AML-193 (cell line): ENCODE measurements at places on chromosomes 1 and 21.
A peak's percentile ranks its signal among the peaks of the same experiment; 100 is the strongest.

- no peak for DNase-seq
Observed at GRCh38 chr1:234433563-234434285, 45.3 kb downstream of the TARBP1 start.

DNA sequence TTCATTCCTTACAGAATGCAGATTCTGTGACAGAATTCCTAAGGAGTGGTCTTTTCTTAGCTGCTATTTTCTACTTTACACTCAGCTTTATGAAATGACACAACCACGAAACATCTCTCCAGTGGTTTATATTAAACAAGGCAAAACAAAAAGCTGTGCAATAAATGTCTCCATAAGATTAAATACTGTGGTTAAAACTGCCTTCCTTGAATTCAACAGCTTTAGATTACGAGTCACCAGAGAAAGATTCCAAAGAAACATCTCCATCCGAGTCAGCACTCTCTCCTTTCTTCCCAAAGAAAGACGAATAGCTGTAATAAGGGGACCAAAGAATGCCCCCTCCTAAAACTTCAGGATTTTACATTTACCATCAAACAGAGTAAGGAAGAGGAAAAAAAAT is 4.6 kb upstream of the C1orf87 start:
- no peak for DNase-seq

- DNase-seq = no peak
Observed at GRCh38 chr1:89952605-89953130, 42.2 kb upstream of the ZNF326 start.

GRCh38 chr1:182890927-182891610 is 51.9 kb downstream of the DHX9 start:
- DNase-seq = no peak

- DNase-seq = no peak
Observed at GRCh38 chr1:87273291-87273690, 55.4 kb upstream of the LMO4 start.

- no peak for DNase-seq
Observed at GRCh38 chr1:157170677-157171515, 32.7 kb upstream of the ETV3 start.

DNA sequence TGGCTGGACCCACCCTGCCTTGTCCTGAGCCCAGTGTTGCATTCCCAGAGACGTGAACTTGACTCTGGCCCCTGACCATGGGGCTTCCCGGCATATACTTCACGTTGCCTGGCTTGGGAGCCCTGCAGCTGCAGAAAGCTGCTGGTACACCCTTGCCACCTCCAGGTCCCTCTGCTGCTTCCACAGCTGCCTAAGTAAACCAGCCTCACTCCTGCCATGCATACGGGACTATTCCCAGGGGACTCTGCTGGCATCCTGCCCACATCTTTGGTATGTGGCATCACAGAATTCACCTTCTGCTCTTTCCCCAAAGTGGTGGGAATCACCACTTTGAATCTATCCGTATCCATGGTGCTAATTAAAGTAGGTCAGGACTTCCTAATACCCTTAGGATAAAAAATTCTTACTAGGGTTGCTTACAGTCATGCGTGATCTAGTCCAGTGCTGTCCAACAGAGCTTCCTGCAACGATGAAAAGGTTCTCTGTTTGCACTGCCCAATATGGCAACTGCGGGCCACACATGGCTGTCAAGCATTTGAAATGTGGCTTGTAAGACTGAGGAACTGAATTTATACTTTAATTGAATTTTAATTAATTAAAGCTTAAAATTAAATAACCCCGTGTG is 203.0 kb downstream of the GRIK3 start:
- DNase-seq = no peak

GRCh38 chr1:167288390-167289074 is 67.8 kb downstream of the POU2F1 start:
- DNase-seq = no peak

DNA sequence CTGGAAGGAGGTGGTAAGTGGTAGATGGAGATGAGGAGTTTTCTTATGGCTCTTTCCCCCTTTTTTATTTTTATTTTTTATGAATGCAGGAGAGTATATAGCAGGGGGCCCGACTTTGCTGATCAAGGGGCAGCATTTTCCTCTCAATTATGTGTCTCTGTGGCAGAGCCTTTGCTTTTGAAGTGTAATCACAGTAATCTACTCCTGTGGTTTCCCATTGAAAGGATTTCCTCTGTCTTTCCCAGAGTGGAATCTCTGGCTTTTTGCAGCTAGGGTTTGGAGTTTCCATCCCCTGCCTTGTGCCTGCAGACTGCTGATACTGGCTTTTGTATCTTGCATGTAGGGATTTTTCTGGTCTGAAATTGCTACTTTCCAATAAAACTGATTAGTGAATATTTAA is 29.1 kb downstream of the ARID1A start:
- DNase-seq = no peak

DNA sequence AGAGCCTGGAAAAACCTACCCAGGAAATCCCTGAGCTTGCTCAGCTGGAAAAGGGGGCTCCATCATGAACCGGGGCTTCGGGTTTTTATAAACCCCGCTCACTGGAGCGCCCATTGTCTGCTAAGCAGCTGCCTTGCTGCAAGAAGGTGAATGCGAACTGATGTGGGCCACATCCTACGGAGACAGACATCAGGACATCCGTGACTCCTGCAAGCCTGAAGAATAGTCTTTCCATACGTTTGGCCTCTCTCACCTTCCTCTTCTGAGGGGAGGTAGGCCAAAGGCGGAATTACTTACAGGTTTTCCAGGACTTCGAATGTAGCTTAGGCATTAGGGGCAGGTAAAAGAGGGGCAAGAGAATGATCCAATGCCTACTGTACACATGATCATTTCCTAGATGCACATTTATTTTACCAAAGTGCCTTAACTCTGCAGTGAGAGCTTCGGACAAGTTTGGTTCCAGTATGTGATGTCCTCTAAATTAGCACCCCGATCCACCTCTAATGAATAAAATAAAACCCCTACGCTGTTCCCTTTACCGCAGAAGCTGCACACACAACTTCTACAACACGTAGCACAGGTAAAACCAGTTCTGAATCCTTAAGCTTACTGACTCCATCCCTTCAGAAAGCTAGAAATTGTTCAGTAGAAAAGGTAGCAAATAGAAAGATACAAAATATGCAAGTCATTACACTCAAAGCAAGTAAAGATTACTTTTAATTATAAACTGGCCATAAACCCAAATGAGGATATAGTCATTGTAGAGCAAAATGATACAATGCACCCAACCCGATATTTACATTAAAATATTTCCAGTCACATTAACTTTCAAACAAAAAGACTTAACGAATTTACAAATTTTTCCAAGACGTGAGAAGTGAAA is 866 bp upstream of the SORT1 start:
- DNase-seq = no peak

GRCh38 chr1:179709841-179710329 is 33.2 kb upstream of the FAM163A start:
- no peak for DNase-seq

DNA sequence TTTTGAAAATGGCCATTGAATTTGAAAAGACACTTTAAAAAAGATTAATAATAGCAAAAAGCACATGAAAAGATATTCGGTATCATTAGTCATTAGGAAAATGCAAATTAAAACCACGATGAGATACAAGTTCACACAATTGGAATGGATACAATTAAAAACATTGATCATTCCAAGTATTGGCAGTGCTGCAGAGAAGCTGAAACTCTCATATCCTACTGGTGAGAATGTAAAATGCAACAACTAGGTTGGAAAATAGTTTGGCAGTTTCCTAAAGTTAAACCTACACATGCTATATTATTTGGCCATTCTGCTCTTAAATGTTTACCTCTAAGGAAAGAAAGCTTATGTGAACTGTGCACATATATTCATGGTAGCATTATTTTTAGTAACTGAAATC is 838.7 kb upstream of the PRMT6 start:
- no peak for DNase-seq

DNA sequence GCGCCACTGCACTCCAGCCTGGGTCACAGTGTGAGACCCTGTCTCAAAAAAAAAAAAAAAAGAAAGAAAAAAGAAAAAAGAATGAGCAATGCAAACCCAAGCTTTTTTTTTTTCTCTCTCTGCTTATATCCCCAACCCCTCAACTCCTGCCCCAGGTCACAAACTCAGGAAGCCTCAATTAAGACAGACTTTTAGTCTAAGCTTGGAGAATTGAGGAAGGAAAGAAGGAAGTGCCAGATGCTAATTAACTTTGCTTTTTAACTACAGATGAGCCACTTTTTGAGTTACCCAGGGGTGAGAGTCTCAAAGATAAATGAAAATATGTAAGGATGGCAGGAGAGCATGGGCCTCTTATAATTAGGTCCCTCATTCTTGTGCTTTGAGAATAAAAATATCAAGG is 33.3 kb downstream of the PIK3CD start:
- DNase-seq = peak; percentile 28
